ENCODE measurements at places on chromosomes 4 and X.

GRCh38 chr4:42750091-42750490 lies 93.2 kb upstream of the ATP8A1 start:
- no peak for DNase-seq

- no peak for DNase-seq
Observed at GRCh38 chr4:3043282-3044020, 30.9 kb downstream of the HTT-AS start.

DNA sequence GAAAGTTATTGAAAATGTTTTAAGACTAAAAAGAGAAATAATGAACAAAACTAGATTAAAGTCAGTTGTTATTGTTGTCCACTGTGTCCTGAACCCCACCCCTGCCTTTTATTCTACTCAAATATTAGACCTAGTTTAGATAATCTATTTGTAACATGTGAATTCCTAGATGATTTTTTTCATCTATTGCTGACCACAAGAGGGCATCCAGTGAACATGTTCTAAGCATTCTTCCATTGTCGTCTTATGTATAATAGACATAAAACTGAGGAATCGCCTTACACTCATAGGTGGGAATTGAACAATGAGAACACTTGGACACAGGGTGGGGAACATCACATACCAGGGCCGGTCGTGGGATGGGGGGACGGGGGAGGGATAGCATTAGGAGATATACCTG lies 36.4 kb upstream of the HPRT1 start:
- no peak for DNase-seq

DNA sequence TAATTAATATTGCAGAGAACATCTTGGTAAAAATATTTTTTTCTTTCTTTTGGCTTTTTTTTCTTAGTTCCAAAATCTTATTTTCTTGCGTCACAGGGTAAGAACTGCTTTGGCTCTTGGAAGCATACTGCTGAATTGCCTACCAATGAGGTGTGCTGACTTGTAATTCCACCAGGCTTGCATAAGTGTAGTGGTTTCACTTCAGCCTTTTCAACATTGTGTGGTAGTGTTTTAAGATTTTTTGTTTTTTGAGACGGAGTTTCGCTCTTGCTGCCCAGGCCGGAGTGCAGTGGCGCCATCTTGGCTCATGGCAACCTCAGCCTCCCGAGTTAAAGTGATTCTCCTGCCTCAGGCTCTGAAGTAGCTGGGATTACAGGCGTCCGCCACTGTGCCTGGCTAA lies 42.4 kb downstream of the N4BP2 start:
- DNase-seq: no peak

- DNase-seq: no peak
Observed at GRCh38 chr4:38449506-38450174, 214.4 kb upstream of the KLF3 start.

GRCh38 chrX:109760209-109760921 lies 27.3 kb upstream of the ACSL4 start:
- no peak for DNase-seq
